ENCODE measurements at places on chromosomes 3 and 15.

- DNase-seq = no peak
These were observed 32.6 kb downstream of the SEMA7A start for GRCh38 chr15:74400915-74401757.

DNA sequence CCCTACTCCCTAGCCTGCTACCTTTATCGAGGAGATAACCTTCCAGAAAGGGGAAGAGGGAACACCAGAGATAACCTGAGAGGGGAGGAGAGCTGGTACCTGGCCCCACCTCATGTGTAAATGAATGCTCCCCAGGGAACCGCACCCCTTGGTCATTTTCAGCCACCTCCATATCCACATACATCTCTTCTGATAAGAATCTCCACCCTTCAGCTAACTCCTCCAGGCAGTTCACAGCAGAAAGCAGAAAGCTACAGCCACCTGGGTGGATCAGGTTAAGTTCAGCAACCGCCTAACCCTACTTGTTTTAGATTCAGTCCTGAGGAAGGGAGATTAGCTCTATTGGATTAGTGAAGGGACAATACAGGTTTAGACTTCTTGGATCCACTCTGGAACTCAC lies 38.0 kb upstream of the TIMP4 start:
- DNase-seq = no peak

DNA sequence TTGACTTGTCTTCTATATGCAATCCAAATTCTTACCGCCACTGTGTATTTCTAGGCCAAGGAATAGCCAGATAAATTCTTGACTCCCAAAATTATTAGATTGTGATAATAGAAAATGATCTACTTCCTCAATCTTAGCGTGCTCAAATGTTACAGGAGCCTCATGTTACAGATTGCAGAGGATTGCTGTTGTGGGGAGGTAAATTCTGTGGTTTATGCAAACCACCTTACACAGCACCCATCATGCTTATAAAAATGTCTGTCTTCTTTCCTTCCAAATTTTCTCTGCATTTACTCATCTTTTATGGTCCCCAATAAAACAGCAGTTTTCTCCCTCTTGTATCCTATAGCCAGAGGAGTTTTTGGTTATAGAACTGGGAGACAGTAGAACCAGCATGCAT lies 420.2 kb upstream of the ROBO1 start:
- no peak for DNase-seq

DNA sequence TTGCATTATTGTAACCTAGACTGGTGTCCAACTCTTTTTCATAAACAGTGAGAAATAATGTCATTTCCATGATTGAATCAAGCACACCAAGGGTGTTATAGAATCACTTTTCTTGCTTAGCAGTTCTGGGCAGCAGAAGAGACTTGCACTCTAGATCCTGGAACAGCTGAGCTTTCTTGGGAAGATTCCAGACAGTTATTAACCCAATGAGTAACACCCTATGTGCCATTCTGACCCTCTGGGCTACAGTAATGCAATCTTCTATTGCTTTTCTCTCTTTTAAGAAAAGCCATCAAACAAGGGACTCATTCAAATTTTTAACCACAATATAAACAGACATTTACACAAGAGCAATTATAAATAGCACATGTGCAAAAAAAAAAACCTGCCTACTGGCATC lies 39.3 kb upstream of the USP3 start:
- no peak for DNase-seq

DNA sequence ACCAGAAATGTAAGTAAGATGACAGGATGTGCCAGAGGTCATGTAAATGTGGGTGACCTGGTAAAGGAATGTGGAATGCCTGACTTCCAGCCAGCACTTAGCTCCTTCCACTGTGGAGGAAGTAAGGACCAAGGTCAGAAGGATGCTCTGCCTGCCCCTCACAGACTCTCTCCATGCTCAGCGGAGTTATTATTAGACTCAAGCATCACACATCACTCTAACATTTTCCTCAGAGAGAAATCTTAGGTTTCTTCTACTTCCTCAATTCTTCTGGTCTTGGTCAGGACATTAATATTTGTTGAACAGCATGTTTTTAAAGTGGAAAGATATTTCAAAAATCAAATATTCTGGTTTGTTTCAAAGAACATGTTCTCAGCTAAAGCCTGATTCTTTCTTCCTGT lies 231.4 kb upstream of the WNT5A start:
- no peak for DNase-seq

DNA sequence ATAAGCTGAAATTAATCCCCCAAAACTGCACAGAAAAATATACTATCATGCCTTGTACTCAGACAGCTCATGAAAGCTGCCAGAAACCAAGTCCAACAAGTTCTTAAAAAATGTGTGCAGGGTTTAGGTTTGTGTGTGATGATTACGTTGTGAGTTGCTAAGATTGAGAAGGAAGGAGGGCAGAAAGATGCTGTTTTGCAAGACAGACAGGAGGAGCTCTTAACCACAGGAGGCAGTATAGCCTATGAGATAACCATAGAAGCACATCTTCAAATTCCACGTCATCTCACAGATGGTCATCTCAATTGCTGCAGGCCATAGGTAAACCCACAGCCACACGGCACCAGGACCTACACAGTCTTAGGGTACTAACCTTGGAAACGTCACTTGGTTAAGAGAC lies 191.9 kb downstream of the STT3B start:
- no peak for DNase-seq

DNA sequence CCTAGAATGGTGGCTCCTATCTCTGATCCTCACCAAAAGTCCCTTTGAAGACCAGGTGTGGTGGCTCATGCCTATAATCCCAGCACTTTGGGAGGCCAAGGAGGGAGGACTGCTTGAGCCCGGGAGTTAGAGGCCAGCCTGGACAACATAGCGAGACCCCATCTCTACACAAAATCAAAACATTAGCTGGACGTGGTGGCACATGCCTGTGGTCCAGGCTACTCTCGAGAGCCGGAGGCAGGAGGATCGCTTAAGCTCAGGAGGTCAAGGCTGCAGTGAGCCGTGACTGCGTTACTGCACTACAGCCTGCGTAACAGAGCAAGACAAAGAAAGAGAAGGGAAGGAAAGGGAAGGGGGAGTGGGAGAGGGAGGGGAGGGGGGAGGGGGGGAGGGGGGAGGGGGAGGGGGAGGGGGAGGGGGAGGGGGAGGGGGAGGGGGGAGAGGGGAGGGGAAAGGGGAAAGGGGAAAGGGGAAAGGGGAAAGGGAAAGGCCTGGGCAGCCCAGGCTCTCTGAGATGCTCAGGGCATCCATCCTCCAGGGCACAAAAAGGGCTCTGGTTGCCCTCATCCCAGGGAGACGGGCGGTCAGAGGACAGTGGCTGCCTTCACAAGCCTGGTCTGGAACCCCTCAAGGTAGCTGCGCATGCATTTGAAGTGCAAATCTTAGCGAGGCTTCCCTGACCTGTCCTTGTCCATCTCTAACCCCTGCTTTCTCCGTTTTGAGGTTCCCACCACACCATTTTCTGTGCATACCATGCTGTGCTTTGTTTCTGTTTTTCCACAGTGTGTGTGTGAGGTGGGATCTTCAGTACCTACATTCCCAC lies 76.1 kb downstream of the LDHAL6B start:
- no peak for DNase-seq

DNA sequence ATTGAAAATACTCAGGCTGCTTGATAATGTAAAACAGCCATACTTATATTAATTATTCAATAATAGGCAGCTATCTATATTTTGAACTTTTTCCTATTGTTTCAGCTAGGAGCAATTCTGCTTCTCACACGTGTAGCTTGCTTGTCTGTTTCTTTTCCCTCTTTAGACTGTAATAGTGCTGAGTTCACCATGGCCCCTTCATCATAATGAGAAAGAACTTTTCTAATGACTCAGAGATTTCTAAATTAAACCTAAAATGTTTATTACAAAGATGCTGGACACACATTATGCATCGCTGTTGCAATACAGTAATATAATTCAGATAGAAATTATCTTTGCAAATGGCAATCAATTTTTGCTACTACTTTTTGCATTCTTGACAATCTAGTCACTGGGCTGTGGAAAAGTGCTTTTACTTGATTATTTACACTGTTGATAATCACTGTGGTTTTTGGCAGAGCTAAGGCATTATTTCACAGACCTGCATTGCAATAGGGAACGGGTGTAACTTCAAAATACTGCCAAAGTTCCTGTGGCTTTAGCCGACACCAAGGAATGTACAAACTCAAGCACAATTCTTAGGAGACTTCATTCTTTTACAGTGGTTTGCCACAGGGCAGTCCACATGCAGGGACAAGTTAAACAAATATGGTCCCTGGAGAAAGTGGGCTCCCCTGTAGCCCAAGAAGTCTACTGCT lies 281.0 kb upstream of the TBL1XR1 start:
- no peak for DNase-seq

GRCh38 chr15:89068325-89068784 lies 19.9 kb upstream of the ABHD2 start:
- DNase-seq = no peak

DNA sequence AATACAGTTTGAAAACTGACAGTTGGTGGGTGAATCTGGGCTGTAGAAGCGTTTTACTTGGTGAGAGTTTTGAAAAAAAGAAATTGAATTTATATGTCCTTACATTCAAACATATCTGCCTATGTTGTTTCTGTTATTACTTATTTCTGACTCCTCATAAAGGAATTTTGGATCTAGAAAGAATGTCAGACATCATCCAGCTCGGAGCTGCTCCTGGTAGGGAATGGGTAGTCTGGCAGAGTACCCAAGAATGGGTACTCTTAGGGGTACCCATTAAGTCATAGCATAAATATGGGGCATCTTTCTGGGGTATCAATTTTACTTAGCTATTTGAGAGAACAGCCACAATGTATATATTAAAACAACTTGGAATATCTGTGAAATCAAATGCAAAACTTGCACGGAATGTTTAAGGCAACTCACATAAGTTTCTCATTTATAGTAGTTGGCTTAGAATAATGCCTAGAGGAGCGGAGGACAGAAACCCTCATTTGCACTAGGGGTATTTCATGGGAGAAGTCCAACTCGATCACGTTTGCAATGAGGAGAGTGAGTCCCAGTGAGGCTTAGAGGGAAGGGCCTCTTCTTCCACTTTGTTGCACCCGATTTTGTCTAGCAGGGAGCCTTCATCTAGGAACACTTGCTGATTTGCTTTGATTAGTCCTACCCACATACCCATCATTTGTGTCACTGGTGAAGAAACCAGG lies 2.4 kb upstream of the LARP6 start:
- no peak for DNase-seq

GRCh38 chr15:90449206-90449735 lies 61.2 kb downstream of the IQGAP1 start:
- DNase-seq = no peak

DNA sequence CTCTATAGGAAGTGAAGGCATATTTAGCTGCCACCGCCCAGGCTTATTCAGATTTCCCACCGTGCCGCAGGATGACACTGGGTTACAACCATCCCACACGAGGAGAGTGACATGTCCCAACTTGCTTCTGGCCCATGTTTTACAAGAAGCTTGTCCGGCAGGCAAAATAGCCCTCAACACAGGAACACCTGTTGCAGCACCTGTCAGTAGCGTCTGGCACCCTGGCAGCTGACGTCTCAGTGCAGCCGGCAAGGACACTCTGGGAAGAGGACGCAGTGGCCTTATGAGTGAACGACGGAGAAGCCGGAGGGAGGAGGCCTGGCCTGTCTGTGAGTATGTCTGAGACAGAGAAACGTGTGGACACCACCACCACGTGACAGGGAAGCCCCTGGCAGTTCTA lies 32.1 kb downstream of the FAM174B start:
- no peak for DNase-seq

GRCh38 chr15:50594311-50594710 lies 47.8 kb upstream of the USP50 start:
- no peak for DNase-seq

GRCh38 chr15:49904296-49904695 lies 214.7 kb downstream of the ATP8B4 start:
- DNase-seq = no peak

DNA sequence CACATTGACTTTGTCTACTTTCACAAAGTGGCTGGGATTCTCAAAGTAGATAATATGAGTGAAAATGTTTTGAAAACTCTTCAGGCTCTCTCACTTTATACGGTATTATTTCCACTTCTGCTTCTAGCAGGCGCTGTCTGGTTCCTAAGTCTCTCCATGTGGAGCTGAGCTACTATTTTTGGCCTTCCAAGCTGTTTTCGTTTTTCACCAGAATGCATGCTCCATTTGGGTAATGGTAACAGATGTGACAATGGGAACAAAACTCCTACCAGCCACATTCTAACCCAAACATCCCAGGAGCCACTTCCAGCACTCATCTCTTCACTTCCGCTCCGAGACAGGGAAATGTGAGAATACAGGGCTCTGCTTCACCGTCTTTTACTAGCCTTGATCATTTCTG lies 586.7 kb downstream of the NTRK3 start:
- DNase-seq = no peak

DNA sequence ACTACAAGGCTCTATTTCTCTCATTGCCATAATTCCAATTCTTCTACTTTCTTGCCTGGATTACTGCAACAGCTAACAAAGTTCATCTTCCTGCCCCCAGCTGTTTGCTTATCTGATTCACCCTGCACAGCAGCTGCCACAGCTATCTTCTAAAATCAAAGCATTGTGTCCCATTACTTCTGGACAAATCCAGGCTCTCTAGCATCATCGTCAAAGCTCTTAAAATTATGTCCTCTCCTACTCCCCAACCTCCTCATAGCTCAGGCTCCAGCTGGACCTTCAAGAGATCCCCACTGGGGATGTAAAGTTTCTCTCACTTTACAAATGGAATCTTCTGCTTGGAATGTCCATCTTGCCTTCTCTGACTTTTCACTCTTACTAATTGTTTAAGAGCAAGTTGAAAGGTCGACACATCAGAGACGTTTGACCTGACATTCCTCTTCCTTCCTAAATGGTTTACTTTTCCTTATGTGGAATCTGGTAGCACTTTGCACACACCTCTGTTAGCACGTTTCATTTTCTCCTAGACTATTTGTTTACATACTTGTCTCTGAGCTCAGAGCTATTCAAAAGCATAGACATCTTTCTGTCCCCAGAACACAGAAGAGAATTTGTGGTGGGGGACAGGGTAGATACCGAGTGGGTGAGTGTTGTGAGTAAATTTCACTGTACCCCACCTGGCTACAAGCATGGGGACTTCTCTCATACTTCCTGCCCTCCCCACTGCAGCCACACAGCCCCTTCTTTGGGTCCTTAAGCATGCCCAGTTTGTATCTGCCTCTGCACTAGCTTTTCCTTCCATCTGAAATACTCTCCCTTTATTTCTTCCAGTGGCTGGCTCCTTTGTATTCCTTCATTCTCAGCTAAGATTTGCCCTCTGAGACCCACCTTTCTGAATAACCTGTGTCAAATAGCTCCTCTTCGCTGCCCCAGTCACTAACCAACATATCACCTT lies 77.9 kb downstream of the SERPINI1 start:
- DNase-seq = no peak

- no peak for DNase-seq
These were observed 17.5 kb upstream of the NMD3 start for GRCh38 chr3:161203485-161204098.
